ENCODE measurements at places on chromosomes 4 and X. TPM values are rescaled to one million over a fixed set of nuclear protein-coding genes. Genes with fewer than 3 reads are reported as not detected.

The CENPVL2 gene
- 0.17 TPM for total RNA-seq

DNA sequence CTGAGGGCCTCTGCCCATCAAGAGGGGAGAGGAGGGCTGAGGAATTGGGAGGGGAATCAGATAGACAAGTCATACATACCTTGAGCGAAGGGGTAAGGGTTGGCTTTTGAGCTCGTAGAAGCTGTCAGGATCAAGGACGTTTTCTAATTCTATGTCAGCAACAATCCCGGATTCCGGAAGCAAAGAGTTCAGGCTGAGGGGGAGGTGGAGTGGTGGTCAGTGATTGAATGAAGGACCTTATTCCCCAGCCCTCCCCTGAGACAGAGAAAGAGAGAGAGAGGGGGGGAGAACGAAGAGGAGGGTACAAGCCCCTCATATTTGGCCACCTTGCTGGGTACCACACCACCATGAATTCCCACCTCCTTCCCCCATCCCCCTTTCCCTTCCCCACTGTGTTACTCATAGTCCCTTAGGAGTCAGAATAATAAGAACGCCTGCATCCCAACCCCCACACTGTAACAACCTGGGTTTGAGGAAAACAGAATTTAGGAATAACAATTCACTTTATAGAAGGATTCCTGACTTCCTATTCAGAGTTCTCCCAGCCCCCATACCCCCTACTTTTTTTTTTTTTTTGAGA is 2.7 kb downstream of the TFE3 start:
- DNase-seq = no peak

The PRICKLE3 gene
- total RNA-seq = 16.3 TPM

DNA sequence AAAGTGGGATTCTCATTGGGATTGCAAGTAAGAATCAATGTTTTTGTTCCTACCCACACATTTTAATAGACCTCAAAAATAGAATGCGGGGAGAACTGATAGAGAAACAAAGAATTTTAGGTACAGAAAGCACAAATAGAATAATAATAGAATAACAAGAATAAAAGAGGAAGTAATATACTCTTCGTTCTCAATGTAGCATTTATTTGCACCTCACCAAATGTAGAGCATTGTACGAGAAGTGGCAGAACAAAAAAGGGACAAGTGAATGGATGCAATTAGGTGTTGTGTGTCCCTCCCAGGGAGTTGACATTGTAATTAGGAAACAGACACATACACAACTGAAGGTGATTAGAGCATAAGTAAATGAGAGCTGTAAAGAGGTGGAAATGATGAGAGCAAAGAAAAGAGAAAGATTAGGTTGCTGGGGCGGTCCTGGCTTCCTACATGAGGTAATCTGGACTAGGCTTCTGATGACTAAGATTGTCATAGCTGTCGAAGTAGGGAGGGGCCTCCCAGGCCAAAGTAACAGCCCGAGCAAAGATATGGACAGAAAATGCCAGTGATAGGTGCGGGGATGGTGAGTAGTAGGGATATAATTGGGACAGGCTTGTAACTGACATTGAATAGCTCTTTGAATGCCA is 10.4 kb downstream of the RAB9A start:
- no peak for DNase-seq

Measured in mucosa of gallbladder (tissue), 1 donor.